Activated naive CD4-positive, alpha-beta T cell (primary cell): ENCODE measurements at places on chromosomes 11 and 22.

DNA sequence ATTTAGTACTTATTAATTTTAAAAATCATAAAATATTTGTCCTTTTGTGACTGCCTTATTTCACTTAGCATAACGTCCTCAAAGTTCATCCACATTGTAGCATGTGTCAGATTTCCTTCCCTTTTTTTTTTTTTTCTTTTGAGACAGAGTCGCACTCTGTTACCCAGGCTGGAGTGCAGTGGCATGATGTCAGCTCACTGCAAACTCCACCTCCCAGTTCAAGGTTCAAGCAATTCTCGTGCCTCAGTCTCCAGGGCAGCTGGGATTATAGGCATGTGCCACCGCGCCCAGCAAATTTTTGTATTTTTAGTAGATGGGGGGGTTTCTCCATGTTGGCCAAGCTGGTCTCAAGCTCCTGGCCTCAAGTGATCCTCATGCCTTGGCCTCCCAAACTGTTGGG, 10.6 kb downstream of the RAB6A start:
- no peak for DNase-seq

DNA sequence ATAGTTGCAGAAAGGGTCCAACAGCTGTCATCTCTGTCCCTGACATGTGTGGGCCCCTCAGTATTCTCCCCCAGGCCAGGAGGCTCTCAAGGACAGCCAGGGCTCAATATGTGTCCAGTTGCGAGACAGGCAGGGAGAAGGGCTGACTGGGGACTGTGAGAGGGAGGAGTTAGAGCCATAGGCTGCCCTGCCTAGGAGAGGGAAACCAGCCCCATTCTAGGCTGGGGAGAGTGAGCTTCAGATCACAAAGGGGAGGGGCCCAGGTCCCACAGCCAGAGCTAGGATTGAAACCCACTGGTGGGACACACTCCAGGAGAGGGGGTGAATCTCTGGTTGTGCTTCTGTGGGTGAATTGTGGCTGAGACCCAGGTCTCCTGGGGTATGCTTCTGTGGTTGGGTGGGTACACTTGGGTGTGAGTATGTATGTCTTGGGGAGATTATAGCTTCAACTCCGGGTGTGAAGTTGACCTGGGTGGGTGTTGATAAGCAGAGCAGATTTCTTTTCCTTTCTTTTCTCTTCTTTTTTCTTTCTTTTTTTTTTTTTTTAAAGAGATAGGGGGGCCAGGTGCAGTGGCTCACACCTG, 2.1 kb upstream of the CARNS1 start:
- no peak for DNase-seq

DNA sequence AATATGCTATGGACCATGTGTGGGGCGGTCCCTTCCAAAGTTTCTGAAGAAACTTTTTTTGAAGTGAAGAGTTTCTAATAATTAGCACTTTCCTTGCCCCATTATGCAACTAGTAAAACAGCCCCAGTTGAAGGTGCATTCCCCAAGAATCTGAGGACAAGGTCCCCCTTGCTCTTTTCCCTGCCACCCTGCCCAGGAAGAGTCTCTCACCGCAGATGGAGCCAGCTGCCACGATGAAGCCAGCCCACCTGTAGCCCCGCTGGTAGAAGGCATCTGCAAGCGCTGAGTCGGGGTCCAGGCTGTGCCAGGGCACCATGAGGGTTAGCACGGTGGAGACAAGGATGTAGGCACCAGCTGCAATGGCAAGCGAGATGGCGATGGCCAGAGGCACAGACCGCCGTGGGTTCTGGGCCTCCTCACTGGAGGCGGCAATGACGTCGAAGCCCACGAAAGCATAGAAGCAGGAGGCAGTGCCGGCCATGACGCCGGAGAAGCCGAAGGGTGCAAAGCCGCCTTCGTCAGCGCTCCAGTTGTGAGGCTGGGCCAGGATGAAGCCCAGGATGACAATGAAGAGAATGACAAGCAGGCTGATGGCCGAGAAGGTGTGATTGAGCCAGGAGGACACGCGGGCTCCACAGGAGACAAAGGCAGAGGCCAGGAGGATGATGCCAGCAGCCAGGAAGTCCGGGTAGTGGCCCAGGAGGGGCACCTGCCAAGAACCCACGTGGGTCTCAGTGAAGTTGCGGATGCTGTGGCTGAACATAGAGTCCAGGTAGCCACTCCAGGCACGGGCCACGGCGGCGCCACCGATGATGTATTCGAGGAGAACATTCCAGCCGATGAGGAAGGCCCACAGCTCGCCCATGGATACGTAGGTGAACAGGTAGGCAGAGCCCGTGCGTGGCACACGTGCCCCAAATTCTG, 1.5 kb downstream of the SLC7A4 start:
- DNase-seq: no peak

DNA sequence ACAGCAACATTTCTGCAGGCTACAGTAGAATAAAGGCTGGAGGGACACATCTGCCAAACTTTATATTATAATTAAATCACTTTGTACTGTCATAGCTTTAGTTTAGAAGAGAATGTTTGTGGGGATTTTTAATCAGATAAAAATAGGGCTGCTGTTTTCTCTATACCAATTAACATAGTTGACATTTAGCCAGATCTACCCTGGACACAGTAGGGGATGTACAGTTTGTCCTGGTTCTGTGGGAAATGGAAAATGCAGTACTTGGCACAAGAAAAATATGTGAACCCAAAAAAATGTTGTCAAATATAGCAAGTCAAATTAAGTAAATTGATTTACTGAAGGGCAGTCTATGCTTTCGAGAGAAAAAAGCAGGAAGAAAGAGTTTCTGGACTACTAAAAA, 20.8 kb upstream of the PICALM start:
- DNase-seq: no peak

- no peak for DNase-seq
Observed at GRCh38 chr11:69003866-69004367, 9.1 kb downstream of the MRGPRF start.

- no peak for DNase-seq
Observed at GRCh38 chr11:8867931-8868631, 42.9 kb upstream of the AKIP1 start.

GRCh38 chr11:78071717-78072116, 7.9 kb downstream of the NDUFC2 start:
- no peak for DNase-seq

DNA sequence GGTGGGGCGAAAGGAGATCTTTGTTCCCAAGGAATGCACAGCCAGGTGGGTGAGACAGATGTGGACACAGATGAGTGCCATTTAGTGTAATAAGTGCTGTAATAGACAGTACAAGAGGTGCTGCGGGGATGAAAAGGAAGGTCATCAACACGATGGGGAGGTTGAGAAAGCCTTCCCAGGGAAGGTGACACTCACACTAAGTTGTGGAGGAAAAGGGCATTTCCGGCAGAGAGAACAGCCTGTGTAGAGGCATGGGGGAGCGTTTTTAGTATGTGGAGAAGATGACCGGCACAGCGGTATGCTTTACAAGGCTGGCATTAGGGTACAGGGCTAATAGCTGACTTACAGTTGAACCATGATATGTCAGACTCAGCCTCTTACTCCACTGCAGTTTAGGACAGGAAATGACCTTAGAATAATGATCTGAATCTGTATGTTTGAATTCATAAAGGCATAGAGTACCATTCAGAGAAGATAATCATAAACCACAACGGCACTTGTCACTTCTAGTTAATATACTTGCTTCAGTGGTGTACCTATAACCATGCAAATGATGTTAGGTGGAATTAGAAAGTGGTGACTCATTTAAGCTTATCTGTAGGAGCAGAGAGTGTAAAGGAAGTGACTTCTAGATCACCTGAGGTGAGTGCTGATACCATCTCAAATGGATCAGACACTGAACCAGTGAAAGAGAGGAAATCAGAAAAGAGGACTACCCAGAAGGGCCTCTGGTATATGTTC, 60.6 kb downstream of the FAM83F start:
- DNase-seq: no peak
